NCI-H2029 (cell line): ENCODE measurements at places on chromosomes 11 and 22.

DNA sequence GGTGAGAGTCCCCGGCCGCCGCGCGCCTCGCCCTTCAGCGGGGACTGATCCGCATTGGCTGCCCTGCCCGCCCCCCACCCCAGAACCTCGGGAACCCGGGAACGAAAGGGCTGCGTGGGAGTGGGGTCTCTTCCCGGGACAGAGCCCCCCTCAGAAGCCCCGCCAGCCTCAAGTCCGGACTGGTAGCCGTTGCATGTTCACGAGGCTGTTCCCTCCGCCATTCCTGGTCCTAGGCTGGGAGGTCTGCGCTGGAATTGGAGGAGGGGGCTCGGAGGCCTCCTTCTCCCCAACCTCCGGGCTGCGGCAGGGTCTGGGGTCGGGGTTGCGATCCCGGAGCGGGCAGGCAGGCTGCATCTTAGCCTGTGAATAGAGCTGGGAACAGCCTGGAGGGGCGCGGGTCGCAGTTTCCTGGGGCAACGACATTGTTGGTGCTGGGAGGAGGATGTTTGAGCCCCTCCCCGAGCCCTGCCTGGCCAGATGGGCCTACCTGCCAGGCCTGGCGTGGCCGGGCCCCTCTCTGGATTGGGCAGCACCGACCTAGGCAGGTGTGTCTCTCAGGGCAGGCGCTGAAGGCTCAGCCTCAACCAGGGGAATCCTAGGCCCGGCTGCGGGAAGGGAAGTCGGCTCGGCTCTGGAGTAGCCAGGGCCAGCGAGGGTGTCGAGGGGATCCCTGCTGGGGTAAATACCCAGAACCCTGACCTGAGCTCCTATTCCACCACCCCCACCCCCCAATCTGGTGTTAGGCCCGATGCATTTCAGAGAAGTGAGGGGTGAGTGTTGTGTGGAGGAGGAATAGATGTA, 670 bp downstream of the MAPK8IP1 start:
- DNase-seq = no peak

GRCh38 chr22:44701824-44702478, at the start of gene PRR5:
PRR5 (plus strand) TSS chr22:44702204; CDS start chr22:44702475, 271 bp downstream.
- peak; percentile 62 for DNase-seq

GRCh38 chr22:28620244-28620922, 59.3 kb downstream of the TTC28 start:
- no peak for DNase-seq

DNA sequence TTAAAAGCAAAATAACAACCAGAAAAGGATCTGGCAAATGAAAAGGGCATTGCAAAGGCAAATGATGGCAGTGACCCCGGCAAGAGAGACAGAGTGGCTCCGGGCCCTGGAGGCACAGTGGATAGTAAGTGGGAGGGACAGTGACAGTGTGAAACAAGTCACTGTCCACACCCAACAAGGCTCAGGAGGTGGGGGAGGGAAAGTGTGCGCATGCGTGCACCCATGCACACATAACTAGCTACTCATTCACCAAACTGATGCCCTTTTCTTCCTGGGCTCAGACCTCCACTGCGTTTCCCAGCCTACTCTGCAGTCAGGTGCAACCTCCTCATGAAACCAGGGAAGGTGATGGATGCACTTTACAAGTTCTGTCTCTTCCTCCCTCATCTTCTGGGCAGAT, 108.4 kb downstream of the SHANK2 start:
- no peak for DNase-seq

DNA sequence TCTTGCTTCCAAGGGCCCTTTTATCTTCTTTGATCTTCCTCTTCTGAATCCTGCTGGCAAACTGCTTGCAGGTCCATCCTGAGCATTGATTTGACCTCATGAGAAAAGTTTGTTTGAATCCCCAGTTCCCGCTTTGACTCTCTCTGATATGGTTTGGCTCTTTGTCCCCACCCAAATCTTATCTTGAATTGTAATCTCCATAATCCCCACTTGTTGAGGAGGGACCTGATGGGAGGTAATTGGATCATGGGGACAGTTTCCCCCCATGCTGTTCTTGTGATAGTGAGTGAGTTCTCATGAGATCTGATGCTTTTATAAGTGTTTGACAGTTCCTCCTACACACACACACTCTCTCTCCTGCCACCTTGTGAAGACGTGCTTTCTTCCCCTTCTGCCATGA, 126.6 kb upstream of the ARHGAP20 start:
- DNase-seq = no peak
